ENCODE measurements at places on chromosomes 5 and 9.

DNA sequence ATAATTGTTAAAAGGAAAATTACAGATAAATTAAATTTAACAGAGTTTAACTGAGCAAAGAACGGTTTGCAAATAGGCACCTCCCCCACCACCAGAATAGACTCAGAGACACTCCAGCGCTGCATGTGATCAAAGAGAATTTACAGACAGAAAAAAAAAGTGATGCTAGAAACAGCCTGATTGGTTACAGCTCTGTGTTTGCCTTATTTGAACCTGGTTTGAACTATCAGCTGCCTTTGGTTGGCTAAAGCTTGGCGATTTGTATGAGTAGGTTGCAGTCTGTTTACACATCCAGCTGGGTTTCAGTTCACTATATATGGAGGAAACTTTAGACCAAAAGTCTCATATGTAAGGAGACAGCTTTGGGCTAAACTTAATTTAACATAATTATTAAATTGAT is 249.1 kb downstream of the ENC1 start:
- DNase-seq, result no peak

DNA sequence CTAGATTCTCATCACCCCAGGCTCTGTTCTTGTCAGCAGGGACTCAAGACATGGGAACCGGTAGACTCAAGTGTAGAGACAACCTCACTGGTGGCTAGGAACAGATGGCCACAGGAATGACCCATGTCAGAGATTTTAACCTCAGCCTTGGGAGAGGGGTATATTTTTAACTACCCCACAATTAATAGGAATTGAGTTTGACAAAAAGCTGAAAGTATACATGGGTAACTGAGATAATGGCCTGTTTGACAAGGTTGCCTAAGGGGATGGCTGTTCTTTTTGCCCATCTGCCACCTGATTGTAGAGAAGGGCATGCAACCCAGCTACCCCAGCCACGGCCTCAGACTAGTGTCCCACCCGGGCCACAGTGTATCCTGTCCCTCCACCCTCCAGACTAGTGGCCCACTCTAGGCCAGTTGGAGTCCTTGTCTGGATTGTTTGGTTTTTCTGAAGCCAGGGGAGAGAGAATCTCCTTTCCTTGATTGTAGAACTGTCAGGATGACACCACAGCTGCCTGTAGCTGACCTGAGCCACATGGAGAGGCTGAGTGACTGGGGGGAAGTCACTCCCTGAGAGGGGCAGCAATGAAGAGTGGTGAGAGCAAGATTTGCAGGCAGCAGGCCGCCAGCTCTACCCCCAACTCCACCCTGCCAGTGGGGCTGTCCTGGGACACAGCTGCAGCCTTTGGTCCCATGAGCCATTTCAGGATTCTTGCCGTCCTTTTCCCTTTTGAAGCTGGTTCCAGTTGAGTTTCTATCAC is 14.6 kb upstream of the ANGPTL2 start:
- DNase-seq, result no peak

GRCh38 chr5:149583394-149583793 is 2.1 kb downstream of the ARHGEF37 start:
- no peak for DNase-seq

DNA sequence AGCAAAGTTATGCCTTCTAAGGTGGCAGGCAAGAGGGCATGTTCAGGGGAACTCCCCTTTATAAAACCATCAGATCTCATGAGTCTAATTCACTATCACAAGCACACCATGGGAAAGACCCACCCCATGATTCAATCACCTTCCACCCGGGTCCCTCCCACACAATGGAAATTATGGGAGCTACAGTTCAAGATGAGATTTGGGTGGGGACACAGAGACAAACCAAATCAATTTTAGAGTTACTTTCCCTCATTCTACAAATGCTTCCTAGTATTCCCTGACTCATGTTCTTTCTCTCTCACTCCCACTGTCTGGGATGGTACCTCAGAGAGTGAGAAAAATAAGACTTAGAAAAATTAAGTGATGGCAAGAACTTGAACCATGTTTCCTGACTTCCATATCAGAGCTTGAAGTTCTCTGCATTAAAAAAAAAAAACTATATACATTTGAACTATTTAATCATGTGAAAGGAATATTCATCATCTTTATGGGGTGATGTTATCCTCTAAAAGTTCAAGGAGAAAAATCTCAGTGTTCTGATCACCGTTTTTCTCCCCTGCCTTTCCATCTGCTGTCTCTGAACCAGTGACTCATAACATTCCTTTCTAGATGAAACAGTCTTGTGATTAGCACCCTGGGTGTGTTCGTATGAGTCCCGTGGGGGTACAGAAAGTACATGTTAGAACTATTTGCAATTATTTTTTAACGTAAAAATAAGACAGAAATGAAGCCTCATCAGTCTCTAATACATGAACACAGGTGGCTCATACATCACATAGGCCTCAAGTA is 282.9 kb downstream of the SLF1 start:
- no peak for DNase-seq

DNA sequence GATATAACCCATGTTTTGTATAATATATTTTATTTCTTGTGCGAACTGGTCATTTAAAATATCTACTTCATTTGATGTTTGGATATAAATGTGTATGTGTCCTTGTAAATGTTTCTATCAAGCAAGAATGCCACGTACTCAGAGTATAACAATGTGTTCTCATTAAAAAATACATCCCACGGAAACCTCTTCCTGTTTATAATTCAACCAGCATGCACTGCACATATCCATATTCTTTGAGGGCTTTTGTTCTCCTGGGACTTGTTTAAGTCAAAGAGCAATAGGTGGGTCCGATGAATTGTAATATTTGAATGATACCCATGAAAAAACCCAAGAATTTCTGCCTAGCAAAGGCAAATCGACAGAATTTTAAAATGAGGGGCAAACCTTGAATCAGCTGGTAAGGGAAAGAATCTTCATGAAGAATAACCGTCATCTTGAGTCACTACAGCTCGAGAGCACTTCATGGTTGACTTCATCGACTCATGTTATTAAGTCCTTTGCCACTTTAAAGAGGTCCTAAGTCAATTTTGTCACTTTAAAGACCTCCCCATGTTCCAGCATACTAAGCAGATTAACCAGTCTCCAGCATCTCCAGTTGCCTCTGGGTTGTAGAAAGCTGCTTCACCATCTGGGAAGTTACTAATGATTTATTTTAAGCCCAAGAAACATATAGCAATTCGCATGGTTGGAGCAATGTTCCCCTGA is 80.6 kb downstream of the NPR3 start:
- DNase-seq, result no peak

DNA sequence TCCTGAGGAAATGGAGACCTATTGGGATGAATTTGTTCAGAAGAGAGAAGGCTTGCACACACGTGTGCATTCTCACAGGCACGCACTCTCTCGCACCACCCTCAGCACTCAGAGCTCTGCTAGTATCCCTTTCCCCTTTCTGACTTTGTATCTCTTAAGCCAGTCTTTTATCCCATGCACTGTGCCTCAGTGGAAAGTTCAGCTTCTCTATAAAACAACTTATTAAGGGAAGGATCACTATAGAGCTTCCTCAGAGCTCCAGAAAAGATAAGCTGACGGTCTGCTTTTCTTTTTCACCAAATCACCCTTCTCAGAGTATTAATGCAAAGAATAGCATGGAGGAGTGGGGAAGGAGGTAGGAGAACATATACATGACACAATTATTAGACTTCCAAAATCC is 207.8 kb downstream of the ENC1 start:
- DNase-seq, result no peak

GRCh38 chr5:73966451-73966850 is 340.5 kb downstream of the ARHGEF28 start:
- DNase-seq, result no peak

GRCh38 chr9:74783408-74783807 is 104.3 kb downstream of the TRPM6 start:
- DNase-seq, result no peak

- no peak for DNase-seq
Observed at GRCh38 chr9:122991370-122991830, 42.1 kb upstream of the GPR21 start.

GRCh38 chr5:154133591-154133990 is 56.9 kb upstream of the GALNT10 start:
- no peak for DNase-seq

- no peak for DNase-seq
Observed at GRCh38 chr9:137277329-137278041, at the start of gene TOR4A. Gene TOR4A, plus strand, starts transcription at chr9:137277726. Its CDS starts 964 bp downstream, at chr9:137278690.

DNA sequence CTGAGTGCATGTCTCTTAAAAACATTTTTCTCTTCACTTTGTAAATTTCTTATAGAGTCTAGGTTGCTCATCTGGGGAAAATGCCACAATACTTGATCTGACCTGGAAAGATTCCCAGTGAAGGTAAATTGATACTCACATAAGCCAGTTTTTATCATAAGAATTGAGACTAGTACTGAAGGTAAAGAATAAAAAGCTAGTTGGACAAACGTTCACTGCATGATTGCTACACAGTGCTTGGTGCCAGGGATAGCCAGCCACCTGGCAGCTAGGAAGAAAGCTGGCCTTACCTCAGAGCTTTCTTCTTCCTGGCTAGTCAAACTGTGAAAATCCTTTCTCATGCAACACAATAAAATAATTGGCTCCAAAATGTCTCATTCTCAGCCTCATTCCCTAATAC is 77.1 kb downstream of the MUSK start:
- DNase-seq, result no peak
